Suppressor macrophage treated with lipopolysaccharide for 1 hour (primary cell): ENCODE measurements at places on chromosomes 13 and 19.
A peak's percentile ranks its signal among the peaks of the same experiment; 100 is the strongest.

DNA sequence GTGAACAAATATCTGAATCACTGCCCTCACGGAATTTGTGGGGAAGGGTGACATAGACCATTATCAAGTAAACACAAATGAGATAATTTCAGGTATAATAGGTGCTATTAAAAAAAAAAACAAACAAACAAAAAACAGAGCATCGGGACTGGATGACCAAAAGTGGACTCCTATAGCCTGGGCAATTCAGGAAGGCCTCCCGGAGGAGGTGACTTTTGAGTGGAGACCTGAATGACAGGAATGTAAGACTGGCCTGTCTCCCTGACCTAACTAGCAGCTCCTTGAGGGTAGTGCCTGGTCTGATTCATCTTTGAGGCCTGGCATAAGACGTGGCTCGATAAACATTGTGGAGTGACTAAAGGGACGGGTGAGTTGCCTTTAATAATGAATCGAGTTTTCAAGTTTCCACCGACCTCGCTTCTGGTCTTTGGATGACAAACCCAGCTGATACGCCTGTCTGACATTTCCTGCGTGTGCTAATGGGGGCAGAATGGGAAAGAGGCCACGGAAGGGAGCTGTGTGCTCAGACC lies 6.8 kb downstream of the KLK10 start:
- no peak for DNase-seq

GRCh38 chr13:111526922-111527321 lies 206.5 kb downstream of the TEX29 start:
- no peak for DNase-seq

DNA sequence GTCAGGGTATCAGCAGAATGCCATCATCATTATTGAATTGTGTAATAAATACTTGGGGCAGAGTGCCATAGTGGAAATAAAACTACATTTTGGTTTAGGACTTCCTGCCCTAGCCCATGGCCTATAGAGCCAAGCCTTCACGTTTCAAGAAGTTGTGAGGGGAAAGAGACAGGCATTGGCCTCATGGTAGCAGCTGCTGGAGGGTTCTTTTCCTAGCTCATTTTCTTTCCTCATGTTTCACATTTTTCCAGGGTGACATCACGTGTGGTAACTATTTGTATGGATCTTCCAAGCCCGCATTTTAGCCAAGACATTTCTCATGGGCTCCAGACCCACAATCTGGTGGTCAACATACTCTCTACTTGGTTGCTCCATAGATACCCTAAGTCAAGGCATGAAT lies 80.4 kb downstream of the LRCH1 start:
- no peak for DNase-seq

DNA sequence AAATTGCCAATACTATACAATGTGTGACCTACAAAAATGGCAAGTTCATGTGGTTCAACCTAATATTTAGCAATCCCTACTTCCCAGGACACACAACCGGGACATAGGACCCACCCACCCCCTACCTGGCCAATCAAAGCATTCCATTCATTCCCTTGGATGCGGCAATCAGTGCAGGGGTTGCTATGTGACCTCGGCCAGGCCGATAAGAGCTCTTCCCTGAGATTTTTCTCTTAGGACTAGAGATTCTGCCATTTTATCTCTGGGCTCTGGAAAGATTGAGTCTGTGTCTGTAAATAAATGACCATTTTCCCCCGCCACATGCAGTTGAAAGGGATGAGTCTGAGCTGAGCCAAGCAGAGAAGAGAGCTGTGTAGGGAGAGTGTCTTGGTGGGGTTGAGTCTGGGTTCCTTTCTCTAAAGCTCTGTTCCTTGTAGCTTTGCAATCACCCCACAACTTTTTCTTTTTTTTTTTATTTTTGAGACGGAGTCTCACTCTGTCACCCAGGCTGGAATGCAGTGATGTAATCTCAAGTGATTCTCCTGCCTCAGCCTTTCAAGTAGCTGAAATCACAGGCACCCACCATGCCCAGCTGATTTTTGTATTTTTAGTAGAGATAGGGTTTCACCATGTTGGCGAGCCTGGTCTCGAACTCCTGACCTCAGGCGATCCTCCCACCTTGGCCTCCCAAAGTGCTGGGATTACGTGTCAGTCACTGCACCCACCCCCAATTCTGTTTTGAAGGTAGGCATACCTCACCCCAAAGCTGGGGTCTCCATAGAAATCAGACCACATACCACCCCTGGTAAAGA lies 7.4 kb downstream of the IFNL1 start:
- no peak for DNase-seq

DNA sequence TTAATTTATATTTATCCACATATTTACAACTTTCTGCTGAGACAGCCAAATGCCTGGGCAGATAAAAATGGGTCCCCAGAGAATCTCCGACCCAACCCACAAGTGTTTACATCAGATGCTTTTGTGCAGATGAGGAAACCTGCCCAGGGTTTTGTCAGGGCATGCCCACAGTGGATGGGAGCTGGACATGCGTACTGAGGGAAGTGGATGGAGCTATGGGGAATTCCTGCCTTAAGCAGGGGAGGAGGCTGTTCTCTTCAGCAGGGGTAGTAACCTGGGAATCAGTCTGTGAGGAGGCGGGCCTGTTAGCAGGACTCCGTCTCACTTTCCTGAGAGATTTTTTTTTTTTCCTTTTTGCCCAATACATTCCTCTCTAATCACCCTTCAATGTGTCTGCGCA lies 122.9 kb downstream of the RFC3 start:
- DNase-seq, result no peak

- DNase-seq, result no peak
Observed at GRCh38 chr13:113087923-113088690, 17.5 kb upstream of the F7 start.

- DNase-seq, result no peak
Observed at GRCh38 chr19:45955905-45956608, 17.6 kb downstream of the NOVA2 start.

DNA sequence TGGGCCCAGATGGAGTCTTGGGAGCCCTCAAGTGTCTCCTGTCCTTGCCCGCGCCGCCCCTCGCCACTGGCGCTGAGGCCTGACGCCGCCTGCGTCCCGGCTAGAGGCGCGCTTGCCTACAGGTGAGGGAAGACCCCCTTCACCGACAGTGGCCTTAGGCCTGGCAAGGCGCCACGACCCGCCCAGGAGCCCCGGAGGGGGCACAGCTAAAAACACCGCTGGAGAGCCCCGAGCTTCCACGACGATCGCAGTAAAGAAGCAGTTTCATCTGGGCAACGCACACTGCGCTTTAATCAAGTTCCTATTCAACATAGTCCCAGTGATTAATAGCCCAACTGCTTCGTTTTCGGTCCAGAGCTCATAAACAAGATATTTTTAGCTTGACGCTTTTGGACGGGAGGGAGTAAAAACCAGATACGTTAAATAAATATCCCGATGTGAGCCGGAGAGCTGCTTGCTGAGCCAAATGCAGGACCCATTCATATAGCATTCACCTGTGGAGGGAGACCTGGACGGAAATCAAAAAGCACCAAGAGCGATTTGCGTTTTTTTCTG lies 1.5 kb upstream of the CEBPA start:
- no peak for DNase-seq

DNA sequence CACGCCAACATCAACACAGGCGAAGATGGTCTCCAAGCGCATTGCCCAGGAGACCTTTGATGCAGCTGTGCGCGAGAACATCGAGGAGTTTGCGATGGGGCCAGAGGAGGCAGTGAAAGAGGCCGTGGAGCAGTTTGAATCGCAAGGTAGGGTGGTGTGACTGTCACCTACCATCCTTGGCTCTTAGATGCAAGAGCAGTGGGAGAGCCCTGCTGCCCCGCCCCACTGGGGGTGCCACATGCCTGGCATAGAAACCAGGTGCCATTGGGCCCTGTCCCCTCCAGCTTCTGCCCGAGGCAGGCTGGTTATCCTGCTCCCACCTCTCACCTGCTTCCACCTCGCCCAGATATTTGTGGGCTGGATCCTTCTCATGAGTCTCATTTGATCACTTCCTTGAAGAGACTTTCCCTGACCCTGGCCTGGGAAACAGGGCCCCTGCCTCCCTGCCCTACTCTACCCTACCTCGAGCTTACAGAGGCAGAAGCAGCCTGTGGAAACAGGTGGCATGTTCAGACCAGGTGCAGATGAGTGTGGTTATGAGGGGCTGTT lies 9.4 kb downstream of the ARMC6 start:
- DNase-seq, result no peak

- DNase-seq, result no peak
Observed at GRCh38 chr13:25652764-25653163, 281.0 kb downstream of the ATP8A2 start.

GRCh38 chr13:34076943-34077703 lies 259.2 kb downstream of the RFC3 start:
- no peak for DNase-seq

DNA sequence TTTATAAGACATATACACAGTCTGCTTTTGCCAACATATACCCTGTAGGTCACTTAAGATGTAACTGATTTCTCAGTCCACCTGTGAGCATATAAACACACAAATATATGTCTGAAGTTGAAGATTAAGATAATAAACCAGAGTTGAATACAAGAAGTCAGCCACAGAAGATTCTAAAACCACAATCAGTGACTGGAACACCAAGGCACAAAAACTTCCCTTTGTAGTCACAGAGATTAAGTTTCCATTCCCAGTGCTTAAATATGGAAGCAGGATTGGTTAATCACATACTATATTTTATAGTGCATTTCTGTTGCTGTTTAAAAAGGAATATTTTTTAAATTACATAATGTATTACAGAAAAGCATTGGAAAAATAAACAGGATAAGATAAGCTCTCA lies 39.9 kb downstream of the MTMR6 start:
- peak; percentile 32 for DNase-seq

DNA sequence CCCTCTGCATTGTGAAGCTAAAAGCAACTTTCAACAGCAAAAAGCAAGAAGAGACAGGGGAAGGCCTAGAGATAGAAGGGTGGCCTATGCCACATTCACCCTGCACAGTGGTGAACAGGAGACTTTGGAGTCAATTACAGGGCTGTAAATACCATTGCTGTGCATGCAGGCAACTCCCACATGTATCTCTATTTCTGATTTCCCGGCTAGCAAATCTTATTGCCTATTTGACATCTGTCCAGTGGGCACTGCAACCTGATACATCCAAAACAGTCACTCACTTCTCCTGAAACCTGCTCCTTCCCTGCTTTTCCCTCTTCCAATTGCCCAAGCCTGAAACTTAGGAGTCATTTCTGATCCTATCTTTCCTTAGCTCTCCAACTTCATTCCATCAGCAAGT lies 13.4 kb downstream of the RUBCNL start:
- DNase-seq, result no peak

DNA sequence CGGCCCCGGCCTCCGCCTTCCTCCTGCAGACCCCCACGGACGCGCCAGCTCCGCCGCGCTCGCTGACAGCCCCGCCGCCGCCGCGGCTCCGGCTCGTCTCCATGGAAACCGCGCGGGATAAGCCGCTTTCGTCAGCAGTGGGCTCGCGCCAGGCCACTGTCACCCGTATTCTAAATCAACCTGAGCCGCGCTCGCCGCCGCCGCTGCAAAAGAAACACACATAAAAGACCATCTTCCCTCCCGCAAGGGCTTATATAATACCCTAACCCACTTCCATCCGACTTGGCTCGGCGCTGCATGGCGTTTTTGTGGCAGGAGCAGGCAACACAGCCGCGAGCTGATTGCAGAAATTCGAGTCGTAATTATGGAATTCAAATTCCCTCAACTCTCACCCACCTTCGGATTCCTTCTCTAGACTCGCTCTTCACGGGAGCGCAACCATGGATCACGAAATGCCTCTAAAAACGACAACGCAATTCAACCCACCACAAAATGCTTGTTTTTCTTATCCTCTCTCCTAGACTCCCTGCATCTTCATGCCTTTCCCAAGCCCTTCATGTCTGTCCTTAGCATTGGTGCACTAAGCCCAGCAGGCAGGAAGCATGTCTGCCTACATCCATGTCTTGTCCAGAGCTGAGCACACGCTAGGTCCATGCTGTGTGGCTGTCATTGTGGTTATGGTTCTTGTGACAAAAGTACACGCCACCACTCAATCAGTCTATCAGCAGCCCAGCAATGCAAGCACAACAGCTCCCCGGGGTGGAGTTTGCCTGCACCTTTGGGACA lies at the start of gene AMER2:
Gene AMER2, minus strand, starts transcription at position 772 of the 786 bp plus-strand sequence. Its CDS starts 669 bp downstream, at position 103.
- DNase-seq, result no peak

- DNase-seq, result no peak
Observed at GRCh38 chr19:52938761-52939160, 15.5 kb upstream of the ZNF888 start.

DNA sequence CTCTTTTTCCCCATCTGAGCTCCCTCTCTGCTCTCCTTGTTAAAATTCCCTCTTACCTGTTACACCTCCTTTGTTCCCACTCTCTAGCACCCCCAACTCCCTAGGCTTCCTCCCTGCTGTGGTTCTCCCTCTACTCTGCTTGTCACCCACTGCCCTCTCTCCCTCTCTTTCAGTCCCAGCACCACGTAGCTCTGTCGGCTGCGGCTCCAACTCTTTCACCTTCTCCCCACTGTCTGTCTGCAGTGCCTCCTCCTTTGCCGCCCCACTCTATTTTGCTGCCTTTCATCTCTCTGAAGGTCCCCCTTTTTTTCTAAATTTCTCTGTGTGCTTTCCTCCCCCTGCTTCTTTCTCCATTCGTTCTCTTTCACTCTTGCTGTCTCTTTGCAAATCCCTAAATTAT lies 1.1 kb downstream of the ZNF836 start:
- DNase-seq, result no peak

DNA sequence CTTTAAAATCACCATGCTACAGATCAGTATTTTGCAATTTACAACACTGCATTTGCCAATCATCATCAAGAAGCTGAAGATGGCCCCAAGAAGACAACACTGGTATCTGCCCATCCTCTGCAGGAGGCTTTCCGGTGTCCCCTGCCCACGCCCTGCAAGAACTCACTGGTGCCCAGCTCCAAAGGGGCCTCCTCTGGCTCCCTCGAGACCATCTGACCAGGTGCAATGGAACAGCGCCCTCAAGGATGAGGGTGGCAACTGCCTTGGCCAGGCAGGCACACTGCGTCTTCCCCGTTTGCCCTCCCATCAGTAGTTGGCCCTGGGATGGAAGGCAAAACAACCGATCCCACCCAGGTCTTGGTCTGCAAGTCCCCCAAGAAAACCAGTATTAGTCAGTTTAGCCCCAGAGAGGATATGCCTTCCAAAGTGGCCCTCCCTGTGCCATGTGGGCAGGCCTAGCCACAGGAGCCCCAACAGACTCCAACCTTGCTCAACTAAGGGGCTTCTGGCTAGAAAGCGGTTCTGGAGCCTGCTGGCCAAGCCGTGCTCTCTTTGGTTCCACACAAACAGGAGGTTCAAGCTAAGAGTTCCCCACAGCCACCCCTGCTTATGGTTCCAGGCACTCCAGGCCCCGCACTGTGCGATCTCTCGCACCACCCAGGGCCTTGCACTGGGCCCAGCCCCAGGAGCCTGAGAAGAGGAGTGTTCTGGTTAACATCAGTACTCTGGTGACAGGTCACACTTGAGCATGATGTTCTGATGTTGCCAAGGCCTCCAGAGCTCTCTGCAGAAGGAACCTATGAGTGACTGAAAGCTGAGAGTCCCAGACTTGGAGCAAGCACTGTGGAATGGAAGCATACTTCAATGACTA lies 4.7 kb downstream of the PCID2 start:
- no peak for DNase-seq

DNA sequence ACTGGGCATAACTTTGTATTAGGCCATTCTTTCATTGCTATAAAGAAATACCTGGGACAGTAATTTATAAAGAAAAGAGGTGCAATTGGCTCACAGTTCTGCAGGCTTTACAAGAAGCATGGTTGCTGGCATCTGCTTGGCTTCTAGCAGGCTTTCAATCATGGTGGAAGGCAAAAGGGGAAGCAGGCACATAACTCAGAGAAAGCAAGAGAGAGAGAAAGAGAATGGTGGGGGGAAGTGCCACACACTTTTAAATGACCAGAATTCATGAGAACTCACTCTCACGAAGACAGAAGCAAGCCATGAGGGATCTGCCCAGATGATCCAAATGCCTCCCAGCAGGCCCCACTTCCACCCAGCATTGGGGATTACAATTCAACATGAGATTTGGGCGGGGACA lies 179.7 kb downstream of the SPRY2 start:
- DNase-seq, result no peak
